ENCODE measurements at places on chromosomes 3 and 15.

GRCh38 chr3:26099692-26100091 lies 309.8 kb downstream of the OXSM start:
- no peak for DNase-seq

GRCh38 chr3:128313071-128313725 lies 153.5 kb downstream of the DNAJB8 start:
- no peak for DNase-seq

GRCh38 chr3:122390665-122391064 lies 6.7 kb downstream of the FAM162A start:
- DNase-seq, result no peak

GRCh38 chr3:140170612-140171011 lies 235.6 kb downstream of the CLSTN2 start:
- DNase-seq, result no peak

GRCh38 chr3:190302212-190302867 lies 19.9 kb downstream of the CLDN1 start:
- no peak for DNase-seq

- DNase-seq, result no peak
These were observed 61.2 kb downstream of the ARHGEF26 start for GRCh38 chr3:154182322-154182922.

DNA sequence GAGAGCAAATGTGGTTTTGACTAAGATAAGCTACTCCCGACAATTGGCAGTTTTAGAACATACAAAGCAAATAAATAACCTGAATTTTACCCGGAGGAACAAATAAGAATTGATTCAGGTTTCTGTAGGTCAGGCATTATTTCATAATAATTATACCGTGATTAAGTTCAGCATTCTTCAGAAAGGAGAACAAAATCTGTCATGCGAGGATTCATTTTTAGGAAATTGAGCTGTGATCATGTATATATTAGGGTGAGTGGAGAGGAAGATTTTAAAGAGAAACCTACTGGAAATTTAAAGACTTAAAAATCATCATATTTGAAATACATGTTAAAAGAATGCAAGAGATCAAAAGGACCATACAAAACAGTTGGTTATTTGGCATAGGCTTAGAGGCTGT lies 20.5 kb downstream of the ZNF609 start:
- no peak for DNase-seq

- no peak for DNase-seq
These were observed 176.1 kb upstream of the CCDC54 start for GRCh38 chr3:107201146-107201545.

DNA sequence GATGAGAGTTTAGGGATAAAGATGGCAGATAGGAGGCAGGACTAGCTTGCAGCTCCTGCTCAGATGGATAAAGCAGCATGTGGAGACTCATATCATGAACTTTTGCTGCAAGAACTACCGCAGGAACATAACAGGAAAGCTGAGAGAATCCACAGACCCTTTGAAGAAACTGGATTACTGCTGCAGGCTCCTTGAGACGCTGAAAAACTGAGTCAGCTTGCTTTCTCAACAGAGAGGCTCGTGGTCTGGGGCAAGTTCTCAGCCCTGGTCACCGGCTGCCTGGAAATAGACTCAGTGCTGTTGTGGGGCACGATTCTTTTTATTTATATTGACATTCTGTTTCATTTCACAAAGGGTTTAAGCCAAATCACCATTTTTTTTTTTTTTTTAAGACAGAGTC lies 28.8 kb upstream of the TRIM59 start:
- no peak for DNase-seq

- DNase-seq, result no peak
These were observed 156.2 kb downstream of the ZNF621 start for GRCh38 chr3:40680685-40681657.

DNA sequence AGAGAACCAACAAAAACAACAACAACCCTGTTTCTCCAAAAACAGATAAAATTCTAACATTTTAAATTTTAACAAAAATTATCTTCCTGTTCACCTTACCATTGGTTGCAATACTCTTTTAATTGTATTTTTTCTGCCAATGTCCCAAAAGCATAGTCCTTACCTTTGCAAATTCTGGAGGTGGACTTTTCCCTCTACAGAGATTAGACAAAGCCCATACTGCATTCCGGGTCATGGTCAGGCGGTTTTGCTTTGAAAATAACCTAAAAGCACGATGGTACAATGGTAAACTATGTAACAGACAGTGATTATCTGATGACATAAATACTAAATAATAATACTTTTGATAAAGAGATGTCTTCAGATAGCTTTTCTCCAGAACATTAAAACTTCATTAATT lies 35.5 kb upstream of the WDR5B start:
- DNase-seq, result no peak

DNA sequence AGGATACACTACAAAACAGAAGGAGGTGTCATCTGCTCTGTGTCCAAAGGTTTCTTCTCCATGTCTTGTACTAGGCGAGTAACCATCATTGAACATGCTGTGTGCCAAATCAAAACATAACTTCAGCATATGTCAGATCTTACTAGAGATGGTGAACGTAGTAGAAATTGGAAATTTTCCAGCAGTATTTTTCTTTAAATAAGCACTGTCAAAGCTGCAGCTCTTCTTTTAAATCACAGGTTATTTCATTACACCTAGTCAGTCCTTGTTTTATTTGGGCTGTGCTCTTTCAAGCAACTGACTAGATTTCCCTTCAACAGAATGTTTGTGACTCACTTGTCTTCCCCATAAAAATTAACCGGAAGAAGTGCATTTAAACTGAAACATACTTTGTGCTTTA lies 46.5 kb downstream of the MSL2 start:
- no peak for DNase-seq

Data from stimulated activated CD4-positive, alpha-beta T cell treated with anti-CD3 and anti-CD28 coated beads, Interleukin-15, amount 100 ng/mL, for 1 hour (primary cell).